ENCODE measurements at places on chromosomes 3 and 15. TPM values are rescaled to one million over a fixed set of nuclear protein-coding genes. Genes with fewer than 3 reads are reported as not detected.

Gene FEZF2
- 0.61 TPM for total RNA-seq

Gene GP9
- not detected for total RNA-seq

Gene TMEM45A
- total RNA-seq = 22.5 TPM

Gene FSIP1
- 7.3 TPM for total RNA-seq

Gene CEMIP
- 257 TPM for total RNA-seq

Gene CD96
- total RNA-seq = 0.59 TPM

DNA sequence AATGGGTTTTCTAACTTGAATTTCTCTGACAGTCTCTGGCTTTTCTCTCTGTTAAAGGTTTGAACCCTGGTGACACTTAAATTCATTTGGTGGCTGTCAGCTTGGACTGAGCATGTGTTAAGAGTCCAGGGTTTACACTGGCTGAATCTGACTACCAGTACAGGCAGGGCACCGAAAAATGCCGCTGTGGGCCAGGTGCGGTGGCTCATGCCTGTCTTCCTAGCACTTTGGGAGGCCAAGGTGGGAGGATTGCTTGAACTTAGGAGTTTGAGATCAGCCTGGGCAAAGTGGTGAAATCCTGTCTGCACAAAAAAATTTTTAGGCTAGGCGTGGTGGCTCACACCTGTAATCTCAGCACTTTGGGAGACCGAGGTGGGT is 1.8 kb downstream of the MANF start:
- no peak overlapping the region for H3K4me3 ChIP-seq
- DNase-seq = no peak

DNA sequence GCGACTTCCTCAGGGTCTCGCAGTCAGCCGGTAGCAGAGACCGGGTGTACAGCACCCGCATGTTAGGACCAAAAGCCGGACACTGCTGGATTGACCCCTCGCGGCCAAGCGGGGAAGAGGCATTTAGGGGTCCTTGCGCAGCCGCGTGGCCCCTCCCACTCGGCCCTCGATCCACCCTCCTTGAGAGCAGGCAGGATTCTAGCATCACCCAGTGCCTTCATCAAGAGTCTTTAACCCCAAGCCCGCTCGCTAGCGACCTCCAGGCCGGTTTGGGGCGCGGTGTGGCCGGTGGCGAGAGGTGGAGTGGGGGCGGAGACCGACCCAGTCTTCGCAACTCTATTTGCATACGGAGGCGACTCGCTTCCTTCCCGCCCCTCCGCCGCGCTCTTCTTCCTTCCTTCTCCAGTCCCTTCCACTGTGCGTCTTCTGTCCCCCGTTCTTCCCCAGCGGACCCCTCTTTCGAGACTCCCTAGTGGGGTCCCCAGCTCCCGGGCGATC is at the start of gene ST6GAL1:
Gene ST6GAL1 (plus strand): TSS at position 384 of the 498 bp plus-strand sequence. CDS start 112,178 bp downstream, outside the sequence.
- DNase-seq = no peak
- peak within 1 kb of the TSS; percentile 72 for H3K4me3 ChIP-seq
- H3K27ac ChIP-seq = peak within 1 kb of the TSS; percentile 74
- H3K27me3 ChIP-seq = peaks cover 5% of the 10 kb centered on the region
- peaks cover 29% of the 10 kb centered on the region for H3K4me1 ChIP-seq
- no peaks in the 10 kb centered on the region for H3K36me3 ChIP-seq

- no peak overlapping the region for H3K4me3 ChIP-seq
- H3K4me1 ChIP-seq = no peaks in the 10 kb centered on the region
- no peak overlapping the region for H3K27ac ChIP-seq
- no peaks in the 10 kb centered on the region for H3K36me3 ChIP-seq
- DNase-seq = peak; percentile 6
Measured at GRCh38 chr3:172982736-172983364, 158.2 kb downstream of the SPATA16 start.

DNA sequence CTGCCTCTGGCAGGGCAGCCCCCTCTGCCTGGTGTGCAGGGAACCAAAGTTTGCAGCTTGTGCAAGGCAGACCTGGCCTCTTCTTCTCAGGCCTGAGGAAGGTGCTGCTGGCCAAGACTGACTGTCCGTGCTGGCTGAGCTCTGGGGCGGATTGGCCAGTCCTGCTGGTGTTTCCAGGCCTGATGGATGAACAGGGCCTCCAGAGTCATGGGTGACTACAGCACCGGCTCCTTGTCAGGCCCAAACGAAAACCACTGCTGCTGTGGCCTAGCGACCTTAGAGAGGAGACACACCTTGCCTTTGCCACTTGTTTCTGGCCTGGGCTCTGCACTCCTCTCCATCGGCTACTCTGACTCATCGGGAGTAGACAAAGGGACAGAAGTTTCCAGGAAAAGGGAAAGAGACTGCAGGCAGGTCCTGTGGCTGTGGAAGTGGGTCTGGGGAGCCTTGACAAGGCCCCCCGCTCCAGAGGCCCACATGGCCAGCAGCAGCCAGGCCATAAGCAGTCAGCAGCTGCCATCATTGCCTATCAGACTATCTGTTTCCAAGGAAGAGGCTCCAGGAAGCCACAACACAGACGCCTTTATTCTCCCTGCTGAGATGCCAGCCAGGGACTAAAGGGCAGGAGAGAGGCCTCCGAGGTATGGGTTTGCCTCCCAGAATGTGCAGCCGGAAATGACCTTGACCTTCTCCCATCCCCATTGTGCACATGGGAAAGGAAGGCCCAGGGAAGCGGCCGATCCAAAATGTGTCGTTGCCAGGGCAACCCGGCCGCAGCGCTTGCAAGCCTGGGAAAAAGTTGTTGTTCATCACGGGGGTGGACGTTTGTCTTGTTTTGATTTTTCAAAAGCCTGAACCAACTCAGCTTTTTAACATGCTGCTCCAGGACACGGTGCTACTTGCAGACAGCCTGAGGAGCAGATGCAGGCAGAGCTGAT is 160.5 kb downstream of the CHSY1 start:
- H3K27ac ChIP-seq = peak overlapping the region; percentile 82
- no peak for DNase-seq
- H3K4me1 ChIP-seq = peaks cover 70% of the 10 kb centered on the region
- no peak overlapping the region for H3K4me3 ChIP-seq
- H3K27me3 ChIP-seq = no peaks in the 10 kb centered on the region

GRCh38 chr15:38398134-38398533 is 55.8 kb upstream of the FAM98B start:
- no peaks in the 10 kb centered on the region for H3K36me3 ChIP-seq
- no peak overlapping the region for H3K27ac ChIP-seq
- H3K4me3 ChIP-seq = no peak overlapping the region
- no peaks in the 10 kb centered on the region for H3K27me3 ChIP-seq
- DNase-seq = no peak

- H3K4me3 ChIP-seq = no peak overlapping the region
- DNase-seq = no peak
- peaks cover 8% of the 10 kb centered on the region for H3K36me3 ChIP-seq
- no peaks in the 10 kb centered on the region for H3K27me3 ChIP-seq
Measured at GRCh38 chr3:152419748-152420147, 151.0 kb downstream of the MBNL1 start.

- H3K4me3 ChIP-seq = no peak overlapping the region
- H3K27me3 ChIP-seq = no peaks in the 10 kb centered on the region
- no peak for DNase-seq
- H3K27ac ChIP-seq = no peak overlapping the region
- no peaks in the 10 kb centered on the region for H3K36me3 ChIP-seq
- no peaks in the 10 kb centered on the region for H3K4me1 ChIP-seq
Measured at GRCh38 chr3:34102288-34102687, 303.9 kb downstream of the PDCD6IP start.

DNA sequence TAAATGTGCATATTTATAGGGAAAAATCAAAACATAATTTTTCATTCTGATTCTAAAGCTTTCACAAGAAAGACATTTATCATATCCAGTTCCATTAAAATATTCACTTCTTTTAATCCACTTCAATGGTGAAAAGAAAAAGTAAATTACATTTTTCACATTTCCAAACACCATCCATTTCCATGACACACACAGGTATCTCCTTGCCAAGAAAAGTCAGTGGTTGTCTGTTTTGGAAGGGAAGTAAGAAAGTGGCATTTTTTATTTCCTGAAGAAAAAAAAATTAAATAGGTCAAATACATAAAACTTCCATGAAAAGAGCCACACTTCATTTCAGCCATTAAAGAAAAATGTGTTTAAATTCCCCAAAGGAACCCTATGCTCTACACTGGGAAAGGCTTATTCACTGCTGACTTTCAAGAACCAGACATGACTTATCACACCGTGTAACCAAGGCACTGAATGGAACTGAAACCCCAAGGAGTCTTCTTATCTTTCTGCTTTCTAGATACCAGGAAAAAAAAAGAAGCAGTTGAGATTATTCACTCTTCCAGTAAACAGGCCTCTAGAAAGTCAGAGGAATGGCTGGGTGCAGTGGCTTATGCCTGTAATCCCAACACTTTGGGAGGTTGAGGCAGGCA is 44.5 kb downstream of the OSBPL10 start:
- H3K36me3 ChIP-seq = no peaks in the 10 kb centered on the region
- H3K27me3 ChIP-seq = no peaks in the 10 kb centered on the region
- no peaks in the 10 kb centered on the region for H3K4me1 ChIP-seq
- no peak overlapping the region for H3K27ac ChIP-seq
- H3K4me3 ChIP-seq = no peak overlapping the region

DNA sequence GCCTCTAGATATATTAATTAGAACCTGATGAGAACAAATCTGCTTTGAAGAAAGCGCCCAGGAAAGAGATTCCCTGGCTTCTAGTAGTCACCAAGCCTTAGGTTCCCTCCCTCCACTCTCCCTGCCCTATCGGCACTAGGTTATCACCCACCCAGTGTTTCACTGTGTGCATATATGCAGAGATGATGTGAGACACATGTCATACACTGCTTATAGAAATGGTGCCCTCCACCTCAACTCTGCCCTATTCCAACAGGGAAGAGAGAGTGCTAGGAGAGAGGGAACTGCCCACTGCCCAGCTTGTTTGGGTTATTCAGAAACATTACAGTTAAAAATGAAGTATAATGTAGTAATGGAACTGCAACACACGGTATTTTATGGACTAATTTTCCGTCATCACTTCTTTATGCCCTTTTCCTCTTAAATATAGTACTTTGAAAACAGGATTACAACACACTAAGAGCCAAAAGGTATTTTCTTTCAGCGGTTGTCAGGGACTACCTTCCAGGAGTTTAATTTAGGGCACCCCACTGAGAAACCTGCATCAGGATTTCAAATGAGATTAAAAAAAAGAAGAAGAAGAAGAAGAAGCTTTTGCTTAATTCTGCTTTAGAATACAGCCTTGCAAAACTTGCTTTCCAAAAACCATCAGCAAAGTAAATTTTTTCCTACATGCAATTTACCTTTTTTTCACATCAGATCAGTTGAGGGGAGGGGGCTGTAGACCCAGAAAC is 55.3 kb downstream of the MEIS2 start:
- no peak overlapping the region for H3K4me3 ChIP-seq
- peaks cover 4% of the 10 kb centered on the region for H3K36me3 ChIP-seq
- H3K27ac ChIP-seq = no peak overlapping the region
- DNase-seq = no peak
- H3K27me3 ChIP-seq = peaks cover 3% of the 10 kb centered on the region
- H3K4me1 ChIP-seq = peaks cover 4% of the 10 kb centered on the region

DNA sequence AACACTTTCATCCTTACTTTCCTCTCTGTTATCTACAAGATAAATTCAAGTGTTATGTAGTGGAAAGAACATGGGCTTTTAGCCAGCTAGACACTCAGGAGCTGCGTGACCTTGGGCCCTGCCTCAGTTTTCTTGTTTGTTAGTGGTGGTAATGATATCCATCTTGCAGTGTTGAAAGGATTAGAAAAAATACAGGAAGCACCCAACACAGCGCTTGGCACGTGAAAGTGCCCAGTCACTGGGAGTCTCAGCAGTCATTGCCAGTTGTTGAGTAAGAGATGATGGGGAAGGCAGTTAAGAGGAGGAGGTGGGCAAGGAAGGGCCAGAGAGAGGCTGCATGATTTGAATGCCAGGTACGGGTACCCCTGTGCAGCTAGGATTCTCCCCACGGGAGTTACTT is 5.3 kb downstream of the PDIA5 start:
- no peak overlapping the region for H3K27ac ChIP-seq
- peaks cover 2% of the 10 kb centered on the region for H3K27me3 ChIP-seq
- no peak for DNase-seq

GRCh38 chr15:31330836-31331235 is 4.2 kb downstream of the KLF13 start:
- no peaks in the 10 kb centered on the region for H3K27me3 ChIP-seq
- no peak overlapping the region for H3K4me3 ChIP-seq
- peaks cover 54% of the 10 kb centered on the region for H3K4me1 ChIP-seq
- no peak for DNase-seq
- H3K36me3 ChIP-seq = peaks cover under 1% of the 10 kb centered on the region
- H3K27ac ChIP-seq = no peak overlapping the region
